ENCODE measurements at places on chromosomes 2 and 18.

DNA sequence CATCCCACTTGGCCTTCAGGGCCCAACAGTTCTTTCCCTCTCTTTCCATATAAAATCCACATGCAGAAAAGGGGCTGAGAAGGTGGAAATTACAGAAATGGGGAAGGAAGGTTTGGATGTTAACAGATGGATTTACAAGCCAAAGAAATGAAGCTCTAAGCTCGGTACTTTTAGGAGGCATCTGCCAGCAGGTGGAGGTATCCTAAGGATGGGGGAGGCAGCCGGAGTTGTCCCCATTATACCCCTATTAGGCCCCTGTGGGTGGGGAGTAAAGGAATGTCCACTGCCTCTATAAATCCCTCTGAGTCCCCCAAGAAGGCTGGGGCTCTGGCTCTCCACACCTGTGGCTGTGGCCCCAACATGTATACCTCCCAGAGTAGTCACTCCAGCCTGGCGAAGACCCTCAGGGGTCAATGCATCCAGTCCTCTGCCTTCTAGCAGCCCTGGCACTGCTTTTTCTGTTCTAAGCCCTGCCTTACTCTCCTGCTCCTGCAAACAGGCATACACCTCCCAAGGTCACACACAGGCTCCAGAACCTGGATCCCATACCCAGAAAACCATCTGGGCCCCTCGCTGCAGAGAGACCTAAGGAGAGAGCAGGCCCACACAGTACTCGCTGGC, 1.2 kb downstream of the FBXO41 start:
- DNase-seq, result no peak

DNA sequence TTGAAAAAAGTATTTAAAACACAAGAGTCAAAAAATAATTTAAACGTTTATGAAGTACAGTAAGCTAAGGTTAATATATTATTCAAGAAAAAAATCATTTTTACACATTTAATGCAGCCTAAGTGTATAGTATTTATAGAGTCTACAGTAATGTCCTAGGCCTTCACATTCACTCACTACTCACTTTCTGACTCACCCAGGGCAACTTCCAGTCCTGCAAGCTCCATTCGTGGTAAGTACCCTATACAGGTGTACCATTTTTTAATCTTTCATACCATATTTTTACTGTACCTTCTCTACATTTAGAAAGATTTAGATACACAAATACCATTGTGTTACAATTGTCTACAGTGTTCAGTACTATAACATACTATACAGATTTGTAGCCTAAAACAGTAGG, 20.9 kb upstream of the RPRD1A start:
- DNase-seq, result no peak

- DNase-seq, result no peak
These were observed 45.5 kb downstream of the HNRNPLL start for GRCh38 chr2:38557217-38557616.

- no peak for DNase-seq
These were observed 35.8 kb downstream of the FAM178B start for GRCh38 chr2:96950381-96951124.

DNA sequence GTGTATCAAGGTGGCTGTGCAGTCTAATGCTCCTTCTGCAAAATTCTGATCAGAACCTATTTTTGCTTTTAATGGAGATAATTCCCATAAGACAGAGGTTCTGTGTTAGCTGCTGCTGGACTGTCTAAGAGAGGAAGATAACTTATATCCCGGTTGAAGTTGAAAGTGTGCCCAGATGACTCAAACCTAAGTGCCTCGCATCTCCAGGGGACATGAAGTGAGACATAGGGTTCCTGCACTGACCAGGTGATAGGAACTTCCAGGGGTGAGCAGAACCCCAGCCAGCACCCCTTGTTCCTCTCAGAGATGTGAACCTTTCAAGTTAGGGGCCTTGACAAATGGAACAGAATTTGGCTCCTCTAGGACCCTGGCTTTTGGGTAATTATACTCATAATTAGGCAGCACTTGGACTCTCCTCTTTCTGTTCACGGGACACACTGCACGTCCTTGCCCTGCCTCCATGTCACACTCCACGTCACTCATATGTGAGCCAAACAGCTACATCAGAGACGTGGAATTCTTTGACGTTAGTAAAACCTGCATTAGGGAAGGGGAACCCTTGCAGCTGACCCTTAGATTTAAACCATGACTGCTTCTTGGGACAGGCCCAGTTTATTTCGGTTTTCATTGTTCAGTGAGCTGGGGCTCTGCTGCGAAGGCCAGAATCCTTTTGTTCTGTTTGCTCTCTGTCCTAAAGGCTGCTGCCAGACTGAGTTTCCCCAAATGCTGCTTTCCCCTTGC, 104.5 kb upstream of the ALPP start:
- no peak for DNase-seq

GRCh38 chr18:59141294-59142068, 1.8 kb downstream of the SEC11C start:
- no peak for DNase-seq

GRCh38 chr2:173997269-173997668, 32.1 kb upstream of the SP3 start:
- DNase-seq, result peak; percentile 55

- peak; percentile 85 for DNase-seq
These were observed 81.4 kb upstream of the GATA6 start for GRCh38 chr18:22088029-22088428.

DNA sequence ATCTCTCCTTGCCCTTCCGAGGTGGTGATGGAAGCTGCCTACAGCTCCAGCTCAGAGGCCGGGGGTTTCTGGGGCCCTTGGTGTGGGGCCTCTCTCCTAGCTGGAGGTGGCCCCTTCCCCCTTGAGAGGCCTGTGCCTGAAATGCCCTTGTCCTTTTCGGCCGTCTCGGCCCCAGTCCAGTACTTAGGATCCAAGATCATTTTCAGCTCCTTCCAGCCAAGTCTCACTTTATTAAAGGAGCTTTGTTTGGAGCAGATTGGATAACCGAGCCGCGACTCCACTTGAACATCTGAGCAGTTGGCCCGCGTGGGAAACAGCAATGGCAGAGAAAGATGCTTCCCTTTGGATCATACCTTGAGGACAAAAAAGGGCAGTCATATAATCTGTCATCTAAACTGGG, 125.0 kb downstream of the NEDD4L start:
- no peak for DNase-seq

GRCh38 chr2:104465981-104466380, 387.9 kb upstream of the POU3F3 start:
- DNase-seq, result no peak

GRCh38 chr2:124755386-124755785, 730.3 kb downstream of the CNTNAP5 start:
- no peak for DNase-seq

GRCh38 chr2:223037445-223037800, 14.6 kb upstream of the KCNE4 start:
- DNase-seq, result no peak

DNA sequence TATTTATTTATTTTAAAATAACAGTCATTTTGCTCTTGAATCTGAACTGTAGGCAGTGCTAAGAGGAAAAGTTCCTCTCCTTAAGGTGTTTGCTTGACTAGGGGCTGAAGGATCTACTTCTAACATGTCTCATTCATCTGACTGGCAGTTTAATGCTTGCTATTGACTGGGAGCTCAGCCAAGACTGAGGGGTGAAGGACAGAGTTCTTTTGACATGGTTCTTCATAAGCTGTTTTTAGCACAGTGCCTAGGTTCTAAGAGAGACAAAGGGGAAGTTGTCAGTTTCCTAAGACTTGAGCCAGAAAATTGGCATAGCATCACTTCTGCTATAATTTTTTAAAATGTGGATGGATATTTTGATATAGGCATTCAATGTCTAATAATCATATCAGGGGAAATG, 73.0 kb downstream of the COMMD1 start:
- DNase-seq, result no peak

DNA sequence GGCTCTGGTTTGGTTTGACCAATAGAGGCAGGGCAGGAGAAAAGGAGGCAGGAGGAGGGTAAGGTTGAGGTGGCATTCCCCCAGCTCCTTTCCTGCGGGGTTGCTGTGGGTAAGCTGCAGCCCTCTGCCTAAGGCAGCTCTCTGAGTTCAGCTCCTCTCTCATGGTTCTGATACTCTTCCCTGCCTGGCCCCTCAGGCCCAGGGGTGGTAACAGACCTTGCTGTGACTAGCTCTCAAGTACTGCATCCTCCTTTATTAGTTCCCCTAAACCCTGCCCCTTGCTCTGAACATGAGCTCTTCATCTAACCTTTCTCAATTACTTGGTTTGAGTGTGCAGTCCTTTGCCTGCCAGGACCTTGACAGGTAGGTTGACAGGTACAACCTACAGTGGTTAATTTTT, 205.5 kb downstream of the SLC4A3 start:
- DNase-seq, result no peak

DNA sequence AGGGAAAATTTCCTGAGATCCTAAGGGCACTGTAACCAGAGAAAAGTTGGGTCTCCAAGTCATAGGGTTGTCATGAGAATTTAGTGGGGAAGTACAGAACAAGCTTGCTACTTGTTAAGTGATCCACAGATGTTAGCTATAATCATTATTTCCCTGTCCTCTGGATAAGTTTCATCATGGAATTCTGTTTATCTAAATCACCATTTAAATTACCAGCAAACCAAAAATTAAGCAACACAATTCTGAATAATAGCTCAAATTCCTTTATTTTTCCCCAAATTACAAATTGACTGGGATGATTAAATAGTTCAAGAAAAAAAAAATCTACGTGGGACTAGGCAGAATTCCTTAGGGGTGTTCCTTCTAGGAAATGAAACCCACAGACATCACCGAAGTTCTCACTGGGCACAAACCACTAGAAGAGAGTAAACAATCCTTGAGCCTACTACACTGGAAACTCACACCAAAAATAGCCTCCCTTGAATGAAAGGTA, 159.5 kb downstream of the COL6A3 start:
- DNase-seq, result no peak

GRCh38 chr2:28390746-28391563, 1.7 kb upstream of the FOSL2 start:
- peak; percentile 80 for DNase-seq

GRCh38 chr2:158189526-158189925, 87.8 kb downstream of the UPP2 start:
- no peak for DNase-seq

GRCh38 chr2:60861736-60862135, 19.6 kb upstream of the REL start:
- DNase-seq, result no peak

DNA sequence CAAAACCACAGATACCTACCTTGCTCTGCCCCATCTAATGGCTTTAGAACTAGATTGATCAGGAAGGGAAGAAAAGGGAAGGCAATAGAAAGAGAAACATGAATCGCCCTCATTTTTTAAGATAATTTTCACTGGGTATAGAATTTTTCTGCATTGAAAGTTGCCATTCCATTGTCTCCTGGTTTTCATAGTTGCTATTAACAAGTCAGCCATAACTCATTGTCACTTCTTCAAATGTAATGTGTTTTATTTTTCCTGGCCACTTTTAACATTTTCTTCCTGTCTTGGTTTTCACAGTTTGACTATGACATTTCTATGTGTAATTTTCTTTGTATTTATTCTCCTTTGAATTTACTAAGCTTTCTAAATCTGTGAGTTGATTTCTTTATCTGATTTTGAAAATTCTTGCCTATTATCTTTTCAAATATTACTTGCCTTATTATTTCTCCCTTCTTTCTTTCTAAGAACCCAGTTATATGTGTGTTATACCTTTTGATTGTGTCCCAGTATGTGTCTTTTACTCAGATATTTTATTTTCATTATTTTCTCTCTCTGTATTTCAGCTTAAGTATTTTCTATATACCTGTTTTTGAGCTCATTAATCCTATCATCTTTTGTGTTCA, 85.5 kb upstream of the GLI2 start:
- no peak for DNase-seq

DNA sequence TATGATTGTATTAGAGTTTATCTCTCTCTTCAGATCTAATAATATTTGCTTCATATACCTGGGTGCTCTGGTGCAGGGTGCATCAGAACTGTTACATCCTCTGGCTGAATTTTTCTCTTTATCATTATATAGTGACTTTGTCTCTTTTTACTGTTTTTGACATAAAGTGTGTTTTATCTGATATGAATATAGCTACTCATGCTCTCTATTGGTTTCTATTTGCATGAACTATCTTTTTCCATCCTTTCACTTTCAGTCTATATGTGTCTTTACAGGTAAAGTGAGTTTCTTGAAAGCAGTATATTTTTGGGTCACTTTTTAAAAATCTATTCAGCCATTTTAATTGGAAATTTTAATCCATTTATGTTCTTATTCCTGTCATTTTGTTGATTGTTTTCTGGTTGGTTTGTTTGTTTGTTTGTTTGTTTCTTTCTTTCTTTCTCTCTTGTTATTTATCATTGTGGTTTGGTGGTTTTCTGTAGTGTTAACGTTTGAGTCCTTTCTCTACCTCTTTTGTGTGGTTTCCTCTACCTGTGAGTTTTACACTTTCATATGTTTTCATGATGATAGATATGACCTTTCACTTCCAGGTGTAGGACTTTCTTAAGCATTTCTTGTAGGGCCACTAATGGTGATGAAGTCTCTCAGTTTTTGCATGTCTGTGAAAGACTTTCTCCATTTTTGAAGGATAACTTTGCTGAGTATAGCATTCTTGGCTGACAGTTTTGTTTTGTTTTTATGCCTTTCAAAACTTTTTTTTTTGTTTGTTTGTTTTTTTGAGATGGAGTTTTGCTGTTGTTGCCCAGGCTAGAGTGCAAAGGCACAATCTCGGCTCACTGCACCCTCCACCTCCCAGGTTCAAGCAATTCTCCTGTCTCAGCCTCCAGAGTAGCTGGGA, 54.9 kb downstream of the CCNT2 start:
- no peak for DNase-seq

DNA sequence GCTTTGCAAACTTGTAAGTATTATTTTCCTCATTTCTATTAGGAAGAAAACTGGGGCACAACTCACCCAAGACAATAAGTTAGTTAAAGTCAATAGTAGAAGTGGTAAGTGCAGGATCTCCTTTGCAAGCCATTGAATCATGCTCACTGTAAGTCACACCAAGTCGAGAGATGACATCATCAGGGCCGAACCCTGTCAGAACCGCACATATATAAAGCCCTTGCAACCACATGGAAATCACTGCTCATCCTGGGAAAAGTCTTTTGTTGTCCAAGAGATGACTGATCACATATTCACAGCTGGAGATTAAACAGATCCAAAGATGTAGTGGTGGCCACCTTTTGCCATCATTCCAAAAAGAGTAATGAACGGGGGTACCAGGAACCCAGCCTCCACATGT, 484.8 kb upstream of the ID2 start:
- DNase-seq, result no peak

DNA sequence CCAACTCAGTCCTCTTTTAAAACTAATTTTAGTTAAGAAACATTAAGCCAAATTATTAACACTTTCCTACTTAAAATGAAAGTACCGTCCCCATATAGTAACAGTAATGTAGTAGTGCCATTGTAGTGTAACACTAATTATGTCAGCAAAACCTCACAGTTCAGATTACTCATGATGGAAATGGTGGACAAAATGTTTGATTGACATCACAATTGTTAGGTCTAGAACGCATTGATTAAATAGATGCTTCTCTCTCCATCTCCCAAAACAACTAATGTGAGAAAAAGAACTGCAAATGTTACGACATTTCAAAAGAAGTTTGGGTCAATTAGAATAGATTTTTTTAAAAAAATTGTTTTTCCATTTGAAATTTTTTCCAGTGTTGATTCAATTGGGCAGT, 1.2 kb upstream of the ATF2 start:
- DNase-seq, result no peak
